Stimulated activated CD4-positive, alpha-beta T cell treated with anti-CD3 and anti-CD28 coated beads, Interleukin-1b, Interleukin-23, amount 100 ng/mL, for 1 hour (primary cell): ENCODE measurements at places on chromosomes 2 and 18.

DNA sequence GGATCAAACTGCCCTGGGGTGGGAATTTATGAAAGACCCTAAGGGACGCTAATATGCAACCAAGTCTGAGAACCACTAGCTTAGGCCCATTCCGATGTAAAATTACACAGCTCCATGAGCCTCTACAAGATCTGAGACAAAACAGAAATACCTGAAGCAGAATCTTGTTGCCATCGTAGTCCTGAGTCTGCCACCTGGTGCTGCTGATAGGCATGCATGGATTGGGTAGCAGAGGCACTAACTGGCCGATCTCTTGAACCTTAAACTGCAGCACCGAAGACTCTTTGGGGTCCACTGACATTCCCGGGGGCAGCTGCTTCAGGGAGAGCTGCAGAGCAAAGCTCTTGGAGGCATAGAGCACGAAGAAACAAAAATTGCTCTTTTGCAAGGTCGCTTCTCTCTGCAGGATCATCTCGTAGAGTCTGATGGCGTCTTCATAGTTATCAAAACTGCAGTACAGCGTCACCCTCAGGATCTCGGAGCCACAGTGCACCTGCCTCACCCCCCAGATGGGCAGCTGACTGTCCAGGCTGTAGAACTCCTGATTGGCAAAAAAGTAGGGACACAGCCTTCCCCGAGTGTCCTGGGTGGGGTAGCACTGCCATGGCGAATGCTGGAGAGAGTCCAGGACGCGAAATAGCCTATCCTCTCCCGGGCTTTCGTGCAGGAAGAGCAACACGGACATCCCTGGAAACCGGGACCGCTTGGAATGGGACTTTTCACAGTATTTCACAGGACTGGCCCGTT is 848 bp downstream of the FAM124B start:
- no peak for DNase-seq

DNA sequence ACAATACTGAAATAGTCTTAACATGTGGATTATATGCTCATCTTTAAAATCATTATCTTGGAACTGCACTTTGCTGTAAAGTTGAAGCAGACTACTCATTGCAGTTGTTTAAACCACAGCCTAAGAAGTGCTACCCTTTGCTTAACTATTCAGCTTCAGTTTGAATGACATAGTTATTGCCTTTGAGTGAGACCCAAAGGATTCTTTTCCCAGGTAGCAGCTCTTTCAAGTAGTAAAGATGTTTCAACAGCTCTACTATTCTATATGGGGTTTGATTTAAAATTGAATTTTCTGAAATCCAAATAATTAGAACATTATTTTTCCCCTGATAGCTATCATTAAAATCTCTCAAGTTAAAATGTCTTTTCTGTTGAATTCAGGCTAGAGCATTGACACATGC is 1.1 kb downstream of the SCG2 start:
- DNase-seq: no peak

DNA sequence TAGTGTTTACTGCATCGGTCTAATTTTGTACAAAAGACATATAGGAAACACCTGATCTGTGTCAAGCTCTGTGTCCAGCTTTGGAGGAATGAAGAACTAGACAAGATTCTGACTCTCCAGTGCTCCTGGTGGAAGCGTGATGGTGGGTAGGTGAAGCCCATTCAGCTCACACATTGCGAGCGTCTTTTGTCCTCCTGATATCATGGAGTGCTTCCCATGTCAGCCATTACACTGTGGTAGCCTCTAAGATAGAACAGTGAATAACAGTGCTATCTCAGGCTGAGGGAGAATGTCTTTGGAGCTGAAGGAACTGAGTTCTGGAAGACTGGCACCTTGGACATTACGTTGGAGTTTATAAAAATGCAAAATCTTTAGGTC is 350.2 kb downstream of the CYRIA start:
- DNase-seq: no peak

DNA sequence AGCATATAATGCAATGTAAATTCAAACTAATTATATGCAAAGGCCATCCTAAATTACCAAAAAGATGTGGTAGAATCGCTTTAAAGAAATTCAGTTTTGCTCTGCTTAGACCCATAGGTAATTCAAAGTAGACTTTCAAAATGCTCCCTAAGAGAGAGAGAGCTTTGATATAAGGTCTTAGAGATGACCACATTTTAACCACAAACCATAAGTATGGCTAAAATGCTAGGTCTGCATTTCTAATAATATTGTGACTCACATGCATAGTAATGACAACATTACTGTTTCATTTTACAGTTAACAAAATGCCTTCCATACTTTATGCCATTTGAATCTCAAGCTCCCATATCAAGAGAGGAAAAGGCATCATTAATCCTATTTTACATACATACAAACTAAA is 144.5 kb downstream of the RAD51AP2 start:
- DNase-seq: no peak

GRCh38 chr2:70073493-70073892 is 13.8 kb upstream of the PCBP1 start:
- DNase-seq: no peak

- no peak for DNase-seq
These were observed 96.3 kb upstream of the THUMPD2 start for GRCh38 chr2:39875182-39875913.

GRCh38 chr2:102185347-102185746 is 1.5 kb upstream of the IL1RL2 start:
- DNase-seq: no peak

DNA sequence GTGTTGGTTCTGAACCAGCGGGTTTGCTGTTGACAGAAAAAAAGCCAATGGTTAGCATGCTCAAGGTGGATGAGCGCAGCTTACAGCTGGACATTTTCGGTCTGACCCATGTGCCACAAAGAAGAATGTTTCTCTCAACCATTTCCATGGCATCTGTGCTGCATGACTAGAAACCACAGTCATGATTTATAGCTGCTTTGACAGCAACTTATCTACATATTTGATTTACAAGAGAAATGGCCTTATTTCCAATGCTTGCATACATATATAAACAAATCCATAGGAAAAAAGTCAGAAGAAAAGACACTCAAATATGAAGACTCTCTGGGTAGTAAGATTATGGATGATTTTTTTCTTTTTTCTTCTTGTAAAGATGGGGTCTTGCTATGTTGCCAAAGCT is 98.2 kb downstream of the DYNC1I2 start:
- no peak for DNase-seq

DNA sequence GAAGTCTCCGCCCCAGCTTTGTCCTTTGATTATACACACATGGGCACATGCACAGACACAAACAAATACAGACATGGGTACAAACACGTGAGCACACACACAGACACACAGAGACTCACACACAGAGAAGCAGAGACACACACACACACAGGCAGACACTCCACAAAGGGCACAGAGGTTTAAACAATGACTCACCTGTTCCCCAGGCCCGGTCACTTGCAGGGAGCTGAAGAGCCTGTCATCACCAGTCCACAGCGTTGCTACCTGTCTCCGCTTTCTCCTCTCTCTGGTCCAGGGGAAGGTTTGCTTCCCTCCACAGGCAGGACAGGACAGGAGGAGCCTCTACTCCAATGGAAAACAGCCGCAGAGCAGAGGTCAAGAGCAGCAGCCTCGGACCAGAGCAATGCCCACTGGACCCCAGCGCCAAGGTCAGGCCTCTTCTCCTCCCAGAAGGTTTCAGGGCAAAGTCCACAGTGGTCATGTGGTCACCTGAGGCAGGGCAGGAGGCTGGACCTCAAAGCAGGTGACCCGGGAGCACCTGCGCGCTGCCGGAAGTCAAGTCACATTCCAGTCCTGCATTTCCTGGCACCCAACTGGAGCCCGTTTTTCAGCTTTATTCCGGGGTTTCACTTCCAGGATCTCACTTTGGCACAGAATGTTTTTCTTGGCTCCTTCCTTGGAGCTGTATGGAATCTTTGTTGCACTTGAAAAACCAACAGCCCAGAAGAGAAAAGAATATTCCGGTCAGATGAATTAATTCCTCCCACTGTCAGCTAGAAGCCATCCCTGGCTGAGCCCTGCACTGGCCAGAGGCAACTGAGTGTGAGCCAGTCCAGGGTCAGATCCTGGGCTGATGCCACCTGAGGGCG is at the start of gene RAB17:
Gene RAB17 (minus strand): TSS at position 463 of the 869 bp plus-strand sequence. CDS start 4,580 bp downstream, outside the sequence.
- no peak for DNase-seq

DNA sequence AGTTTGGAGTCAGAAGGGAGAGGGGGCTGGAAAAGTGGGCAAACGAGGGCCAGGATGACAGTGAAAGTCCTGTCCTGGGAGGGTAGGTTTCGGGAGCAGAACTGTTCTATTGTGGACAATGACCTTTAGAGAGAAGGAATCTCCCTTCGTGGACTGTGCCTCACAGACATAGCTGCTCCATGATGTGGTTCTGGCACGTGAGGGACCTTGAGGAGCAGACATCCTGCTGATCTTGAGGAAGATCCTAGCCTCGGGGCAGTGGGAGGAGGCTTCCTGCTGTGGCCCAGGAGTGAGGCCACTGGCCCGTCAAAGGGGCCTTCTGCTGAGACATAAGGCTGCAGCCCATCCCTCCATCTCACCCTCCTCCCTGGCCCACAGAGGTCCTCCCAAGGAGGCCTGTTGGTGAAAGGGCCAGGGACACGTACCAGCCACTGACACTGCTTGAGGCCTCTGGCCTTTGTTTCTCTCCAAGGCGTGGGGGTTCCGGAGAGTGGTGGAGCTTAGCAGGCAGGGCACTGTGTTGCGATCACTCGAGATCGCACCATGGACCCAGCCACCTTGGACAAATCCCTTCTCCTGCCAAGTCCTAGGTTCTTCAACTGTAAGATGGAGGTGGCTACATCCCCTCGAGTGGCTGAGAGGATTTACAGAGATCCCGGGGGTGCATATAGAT is 167.2 kb downstream of the CELF4 start:
- DNase-seq: no peak

- no peak for DNase-seq
These were observed 265.3 kb downstream of the SETBP1 start for GRCh38 chr18:44945888-44946401.

- DNase-seq: no peak
These were observed 56.4 kb upstream of the HAAO start for GRCh38 chr2:42848726-42849290.

- DNase-seq: peak; percentile 66
These were observed at the start of gene RHOB for GRCh38 chr2:20446917-20447436. Gene RHOB, plus strand, starts transcription at chr2:20447074. Its CDS starts 392 bp downstream, at chr2:20447466.

- no peak for DNase-seq
These were observed 73.8 kb downstream of the CLIP4 start for GRCh38 chr2:29189052-29189451.

DNA sequence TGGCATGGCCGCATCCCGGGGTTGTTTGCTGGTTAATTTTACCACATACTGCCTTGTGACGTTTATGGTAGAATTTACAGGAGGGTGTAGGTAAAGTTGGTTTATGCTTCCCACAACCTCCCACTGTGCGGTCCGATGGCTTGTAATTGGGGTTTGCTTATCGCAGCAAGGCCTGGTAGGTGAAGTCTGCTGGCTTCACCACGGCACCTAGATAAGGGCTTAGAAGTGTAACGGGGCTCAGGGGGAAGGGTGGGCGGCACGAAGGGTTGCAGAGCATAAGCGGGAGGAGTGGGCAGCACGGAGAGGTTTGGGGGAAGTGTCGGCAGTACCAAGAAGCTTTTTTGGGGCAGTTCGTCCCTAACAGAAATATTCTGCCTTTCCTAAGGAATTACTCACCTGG is 39.0 kb upstream of the TMEM131 start:
- DNase-seq: no peak

DNA sequence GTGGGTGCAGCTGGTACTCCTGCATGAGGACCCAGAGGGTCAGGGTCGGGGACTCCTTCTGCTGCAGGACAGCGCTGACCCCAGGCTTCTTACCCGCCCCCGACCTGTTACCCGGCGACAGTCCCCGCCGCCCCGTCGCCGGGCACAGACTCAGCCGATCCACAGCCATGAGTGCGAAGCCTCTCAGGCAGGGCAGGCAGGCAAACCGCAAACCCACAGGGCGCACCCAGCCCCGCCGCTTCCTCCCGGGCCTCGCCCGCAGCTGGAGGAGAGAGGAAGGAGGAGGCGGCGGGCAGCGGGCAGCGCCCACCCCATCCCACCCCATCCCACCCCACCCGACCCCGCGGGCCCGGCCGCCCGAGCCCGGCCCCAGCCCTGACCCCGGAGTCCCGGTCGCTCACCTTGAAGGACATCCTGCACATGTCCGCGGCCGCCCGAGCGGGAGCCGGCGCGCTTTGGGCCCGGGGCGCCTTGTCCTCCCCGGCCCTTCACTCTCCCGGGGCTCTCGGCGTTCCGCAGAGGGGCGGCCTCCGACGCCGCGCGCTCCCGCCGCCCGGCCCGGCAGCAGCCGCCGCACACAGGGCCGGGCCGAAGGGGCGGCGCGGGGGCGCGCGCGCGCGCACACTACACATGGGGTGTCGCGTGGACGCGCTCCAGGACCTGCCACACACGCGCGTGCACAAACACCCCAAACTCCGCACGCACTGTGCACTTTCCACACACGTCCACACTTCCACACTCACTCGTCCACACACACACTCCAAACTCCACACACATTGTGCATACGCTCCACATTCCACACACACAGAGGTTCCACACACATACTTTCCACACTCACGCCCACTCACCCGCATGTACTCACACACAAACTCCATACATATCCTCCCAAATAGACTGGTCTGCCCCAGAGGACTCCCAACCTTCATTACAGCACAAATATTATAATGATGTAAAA is at the start of gene ANKRD29:
Gene ANKRD29 (minus strand): TSS at position 603 of the 955 bp plus-strand sequence. CDS start 181 bp downstream, at position 422.
- DNase-seq: peak; percentile 10

- DNase-seq: no peak
These were observed 96.5 kb downstream of the EPB41L5 start for GRCh38 chr2:120109186-120110061.

GRCh38 chr2:233940376-233941276 is 23.5 kb downstream of the TRPM8 start:
- no peak for DNase-seq

- no peak for DNase-seq
These were observed 72.3 kb downstream of the MEP1B start for GRCh38 chr18:32262092-32262491.

GRCh38 chr18:78519394-78520062 is 460.1 kb upstream of the SALL3 start:
- no peak for DNase-seq

GRCh38 chr2:33336036-33336625 is 140.3 kb upstream of the RASGRP3 start:
- no peak for DNase-seq

DNA sequence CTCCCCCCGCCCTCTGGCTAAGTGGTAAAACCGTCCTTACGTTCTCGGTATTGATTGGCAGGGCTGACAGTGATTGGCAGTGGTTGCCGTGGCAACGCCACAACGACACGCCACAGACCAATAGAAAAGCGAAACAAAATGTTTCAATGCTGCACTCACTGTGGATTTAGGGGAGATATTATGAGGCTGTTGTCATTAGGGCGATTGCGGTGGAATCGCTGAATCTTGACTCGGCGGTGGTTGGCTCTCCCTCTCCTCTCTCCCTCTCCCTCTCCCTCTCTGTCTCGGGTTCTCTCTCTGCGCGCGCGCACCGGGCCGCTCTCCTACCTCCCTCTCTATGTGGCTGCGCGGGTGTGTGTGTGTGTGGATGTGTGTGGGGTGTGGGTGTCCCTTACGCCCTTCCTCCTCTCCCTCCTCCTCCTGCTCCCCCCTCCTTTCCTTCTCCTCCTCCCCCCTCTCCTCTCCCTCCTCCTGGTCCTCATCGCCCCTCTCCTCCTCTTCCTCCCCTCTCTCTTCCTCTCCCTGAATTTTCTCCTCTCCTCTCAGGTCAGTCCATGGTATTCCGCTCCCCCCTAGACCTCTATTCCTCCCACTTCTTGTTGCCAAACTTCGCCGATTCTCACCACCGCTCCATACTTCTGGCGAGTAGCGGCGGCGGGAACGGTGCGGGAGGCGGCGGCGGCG is at the start of gene SIX3:
Gene SIX3 (plus strand): TSS at position 152 of the 684 bp plus-strand sequence. CDS start 403 bp downstream, at position 555.
- no peak for DNase-seq

GRCh38 chr2:134301928-134302260 is 48.0 kb downstream of the MGAT5 start:
- no peak for DNase-seq
